ENCODE measurements at places on chromosomes 5 and 9. TPM values are rescaled to one million over a fixed set of nuclear protein-coding genes. Genes with fewer than 3 reads are reported as not detected.

DNA sequence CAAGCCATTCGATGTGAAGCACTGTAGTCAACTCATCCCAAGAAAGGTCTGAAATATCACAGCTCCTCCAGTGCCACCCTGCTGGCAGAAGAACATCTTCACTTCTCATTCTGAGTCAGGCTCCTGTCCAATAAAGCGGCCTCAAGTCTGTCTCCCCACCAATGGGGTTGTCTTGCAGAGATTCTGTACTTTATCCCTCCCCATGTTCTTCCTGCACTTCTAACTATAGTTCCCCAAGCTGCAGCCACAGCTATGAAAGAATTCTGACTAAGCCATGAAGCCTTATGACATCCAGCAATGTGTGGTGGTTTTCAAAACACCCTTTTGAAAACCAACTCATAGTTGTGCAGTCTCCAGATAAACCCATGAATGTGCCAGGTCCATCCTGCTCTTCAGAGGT is 6.8 kb downstream of the MACROH2A1 start:
- peaks cover 14% of the 10 kb centered on the region for H3K4me1 ChIP-seq
- DNase-seq: no peak
- no peaks in the 10 kb centered on the region for H3K27me3 ChIP-seq
- H3K4me3 ChIP-seq: no peak overlapping the region

DNA sequence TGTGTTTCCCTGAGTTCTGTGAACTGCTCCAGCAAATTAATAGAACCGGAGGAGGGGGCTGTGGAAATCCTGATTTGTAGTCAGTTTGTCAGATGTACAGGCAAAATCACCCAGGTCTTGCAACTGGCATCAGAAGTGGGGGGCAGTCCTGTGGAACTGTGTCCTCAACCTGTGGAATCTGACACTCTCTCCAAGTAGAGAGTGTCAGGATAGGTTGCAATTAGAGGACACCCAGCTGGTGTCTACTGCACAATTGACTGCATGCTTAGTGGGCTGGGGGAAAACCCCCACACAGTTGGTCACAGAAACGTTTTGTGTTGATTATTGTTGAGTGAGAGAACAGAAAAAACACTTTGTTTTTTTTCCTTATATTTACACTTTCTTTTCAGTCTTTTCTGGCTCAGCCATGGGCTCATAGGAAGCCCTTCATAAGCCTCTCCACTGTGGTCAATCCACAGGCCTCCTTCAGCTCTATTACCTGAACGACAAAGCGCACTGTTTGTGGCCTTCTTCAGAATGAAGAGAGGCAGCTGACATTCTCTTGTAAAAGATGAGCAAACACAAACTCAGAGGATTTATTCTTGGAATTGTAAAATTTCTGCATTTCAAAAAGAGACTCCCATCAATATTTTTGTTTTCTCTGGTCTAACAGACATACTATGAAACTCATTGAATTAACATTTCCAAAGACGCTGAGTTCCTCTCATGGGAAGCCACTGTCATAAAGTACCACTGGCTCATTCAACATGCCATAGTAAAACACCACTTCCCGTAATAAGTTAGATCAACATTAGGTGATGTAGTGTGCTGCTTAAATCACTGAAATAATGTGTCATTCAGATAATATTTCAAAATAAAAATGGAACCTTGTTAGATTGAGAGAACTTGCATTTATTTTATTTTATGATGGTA is 348.9 kb upstream of the RFX3 start:
- no peak overlapping the region for H3K4me3 ChIP-seq
- H3K36me3 ChIP-seq: no peaks in the 10 kb centered on the region
- no peak for DNase-seq
- H3K27ac ChIP-seq: no peak overlapping the region
- H3K27me3 ChIP-seq: no peaks in the 10 kb centered on the region

OR1N1 gene
- not detected for total RNA-seq

ADAMTS13 gene
- total RNA-seq: 4.2 TPM

MYMK gene
- not detected for total RNA-seq
